ENCODE measurements at places on chromosomes 7 and 10.

DNA sequence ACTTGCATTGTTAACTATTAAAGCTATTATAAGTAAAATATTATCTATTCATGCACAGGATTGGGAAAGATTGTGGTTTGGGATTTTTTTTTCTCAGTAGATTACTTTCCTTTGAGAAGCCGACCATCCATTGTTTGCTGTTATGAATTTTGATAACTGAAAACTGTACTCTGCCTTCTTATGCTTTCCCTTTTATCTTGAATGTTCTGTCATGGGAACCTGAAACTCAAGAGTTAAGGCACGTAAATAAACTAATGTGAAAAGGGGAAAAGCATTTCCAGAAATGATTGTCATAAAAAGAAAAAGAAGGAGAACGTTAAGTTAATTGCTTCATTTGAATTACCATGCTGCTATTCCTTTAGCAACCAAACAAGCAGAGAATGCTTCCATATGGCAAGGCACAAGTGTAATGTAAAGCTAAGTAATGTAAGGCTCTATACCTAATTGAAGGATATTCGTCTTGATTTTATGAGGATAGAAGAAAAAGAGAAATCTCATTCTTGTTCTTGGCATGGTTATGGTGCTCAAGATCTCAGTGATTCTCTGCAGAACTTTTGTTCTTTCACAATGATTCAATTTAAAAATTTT lies 370.8 kb downstream of the AUTS2 start:
- DNase-seq = no peak

GRCh38 chr10:1257274-1257673 lies 201.1 kb downstream of the WDR37 start:
- DNase-seq = no peak

- no peak for DNase-seq
Observed at GRCh38 chr7:44980393-44981034, 1.7 kb upstream of the MYO1G start.

GRCh38 chr7:158027646-158028045 lies 560.0 kb downstream of the PTPRN2 start:
- no peak for DNase-seq

GRCh38 chr10:113957013-113957412 lies 86.7 kb upstream of the ADRB1 start:
- no peak for DNase-seq

GRCh38 chr10:98254234-98254974 lies 13.6 kb downstream of the LOXL4 start:
- DNase-seq = no peak

DNA sequence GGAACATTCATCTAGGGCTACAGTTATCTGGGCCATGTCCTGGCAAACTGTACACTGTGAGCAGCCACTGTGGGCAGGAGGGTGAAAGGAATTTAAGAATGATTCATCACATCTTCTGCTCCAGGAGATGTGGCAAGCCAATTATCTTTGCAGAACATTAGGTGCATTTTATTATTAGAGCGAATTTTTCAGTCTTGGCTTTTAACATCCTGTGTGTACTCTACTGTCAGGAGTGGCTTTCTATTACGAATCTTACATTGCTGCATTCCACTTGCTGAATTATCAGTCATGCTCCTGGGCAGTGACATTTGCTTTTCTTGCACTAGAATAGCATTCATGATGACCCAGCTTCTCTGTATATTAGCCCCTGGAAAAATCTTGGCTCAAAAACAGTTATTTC lies 109.2 kb upstream of the TARP start:
- no peak for DNase-seq

DNA sequence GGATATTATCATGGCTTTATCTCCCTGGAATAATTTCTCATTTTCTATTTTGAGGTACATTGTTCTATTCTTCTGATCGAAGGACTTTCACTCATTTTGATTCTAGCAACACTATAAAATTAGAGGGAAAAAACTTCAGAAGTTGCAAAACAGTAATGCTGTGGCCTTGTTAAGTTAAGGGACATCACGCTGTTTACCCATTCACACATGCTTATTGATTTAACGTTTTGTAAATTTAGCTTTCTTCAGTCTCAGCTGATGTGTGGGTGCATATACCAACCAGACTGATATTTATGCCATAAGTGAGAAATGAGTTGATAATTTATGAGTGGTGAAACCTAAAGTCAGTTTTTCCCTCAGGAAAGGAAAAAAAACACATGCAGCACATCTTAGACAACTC lies 63.5 kb upstream of the RELN start:
- DNase-seq = no peak

GRCh38 chr10:87842220-87842641 lies 21.1 kb downstream of the KLLN start:
- DNase-seq = no peak

- DNase-seq = no peak
Observed at GRCh38 chr7:41691286-41692190, 11.4 kb downstream of the INHBA start.

DNA sequence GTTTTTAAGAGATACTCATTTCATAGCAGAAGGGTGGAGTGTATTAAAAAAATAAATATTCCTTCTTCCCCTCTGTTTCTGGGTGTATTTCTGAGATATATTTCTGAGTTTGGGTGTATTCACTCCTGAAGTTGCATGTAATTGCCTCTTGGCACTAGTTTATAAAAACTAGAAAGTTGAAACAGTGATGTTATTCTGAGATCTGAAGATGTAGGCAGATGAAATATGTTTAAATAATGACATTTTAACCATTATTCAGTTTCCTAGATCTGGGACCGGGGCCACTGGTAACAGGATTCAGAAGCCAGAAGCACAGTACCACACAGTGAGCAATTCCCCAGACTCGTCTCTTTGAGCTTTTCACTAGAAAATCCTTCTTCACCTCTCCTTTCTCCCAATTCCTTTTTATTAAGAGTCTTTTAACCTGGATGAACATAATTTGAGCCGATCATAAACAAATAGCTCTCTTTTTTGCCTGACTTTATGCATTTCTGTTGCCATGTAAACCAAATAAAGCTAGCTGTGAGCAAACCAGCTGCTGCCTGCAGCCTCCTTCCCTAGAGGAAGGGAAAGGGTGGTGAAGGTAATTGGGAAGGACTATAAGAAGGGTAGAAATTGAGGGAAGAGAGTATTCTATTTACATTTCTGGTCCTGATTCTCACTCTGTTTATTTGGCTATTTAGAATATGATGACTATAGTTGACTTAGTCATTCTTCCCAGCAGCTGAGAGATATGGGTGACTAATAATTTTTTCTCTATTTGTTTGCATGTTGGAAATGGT lies 101.8 kb upstream of the STRIP2 start:
- DNase-seq = no peak

DNA sequence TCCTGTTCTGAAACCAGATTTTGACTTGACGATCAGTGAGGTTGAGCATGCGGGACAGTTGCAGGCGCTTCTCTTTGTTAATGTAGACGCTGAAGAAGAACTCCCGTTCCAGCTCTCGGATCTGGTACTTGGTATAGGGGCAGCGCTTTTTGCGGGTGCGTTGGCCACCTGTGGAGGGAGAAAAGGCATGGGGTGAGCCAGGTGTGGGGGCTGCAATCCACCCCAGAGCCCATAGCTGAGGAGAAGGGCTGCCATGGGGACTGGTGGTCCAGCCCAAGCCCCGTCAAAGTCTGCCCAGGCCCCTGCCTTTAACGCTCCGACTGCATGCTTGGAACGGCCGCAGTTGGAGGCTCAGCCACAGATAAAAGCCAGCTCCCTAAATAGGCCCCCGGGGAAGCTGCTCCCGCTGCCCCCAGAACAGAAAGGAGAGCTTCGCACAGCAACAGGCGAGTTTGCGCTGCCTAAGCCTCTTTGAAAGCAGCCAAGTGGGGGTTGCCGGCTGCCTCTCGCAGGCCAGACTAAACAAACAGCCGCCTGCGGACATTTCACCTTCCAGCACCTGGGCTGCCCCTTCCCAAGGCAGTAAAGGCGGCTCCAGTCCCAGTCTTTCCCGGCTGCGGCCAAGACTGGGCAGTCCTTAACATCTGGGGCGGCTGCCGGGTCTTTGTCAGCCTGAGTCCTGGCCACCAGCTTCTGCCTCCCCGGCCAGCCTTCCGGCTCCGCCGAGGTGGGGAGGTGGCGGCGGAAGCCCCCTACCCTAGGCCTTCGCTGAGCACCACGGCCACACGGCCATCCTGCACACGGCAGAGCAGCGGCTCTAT lies 2.0 kb downstream of the HOXA11 start:
- DNase-seq = no peak

DNA sequence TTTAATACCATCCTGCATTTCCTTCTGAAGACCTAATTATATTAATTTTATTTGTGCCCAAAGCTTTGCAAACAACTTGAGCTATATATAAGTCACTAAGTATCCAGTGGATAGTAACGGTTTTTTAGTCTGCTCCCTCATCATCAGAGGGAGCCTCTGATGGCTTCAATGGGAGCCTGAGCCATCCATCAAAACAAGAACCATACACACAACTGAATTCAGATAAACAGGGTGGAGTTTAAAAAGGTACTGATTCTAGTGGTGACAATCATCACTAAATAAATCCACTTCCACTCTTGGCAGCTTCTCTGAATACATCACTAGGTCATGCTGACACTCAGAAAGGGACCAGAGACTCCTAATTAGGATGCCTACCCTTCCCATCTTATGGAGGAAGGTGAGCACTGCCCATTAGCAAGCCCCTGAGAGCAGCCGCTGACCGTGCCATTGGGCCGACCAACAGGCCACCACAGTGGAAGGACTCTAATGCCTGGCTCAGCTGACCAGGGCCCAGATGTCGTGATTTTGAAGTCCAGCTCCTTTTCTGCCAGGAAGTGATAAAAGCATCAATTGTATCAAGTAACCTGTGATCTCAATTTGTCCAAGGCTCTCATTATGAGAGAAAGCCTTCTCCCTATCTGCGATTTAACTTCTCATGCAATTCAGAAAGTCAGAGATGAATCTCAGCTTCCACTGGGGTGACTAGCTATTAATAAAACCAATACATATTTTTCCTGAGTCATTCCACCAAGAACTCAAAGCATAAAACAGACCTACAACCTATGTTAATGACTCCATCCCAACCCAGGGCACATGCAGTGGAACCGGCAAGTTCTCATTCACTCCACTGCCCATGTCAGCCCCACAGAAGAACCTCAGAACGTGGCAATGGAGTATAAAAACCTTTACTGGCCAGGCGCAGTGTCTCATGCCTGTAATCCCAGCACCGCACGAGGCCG lies 13.1 kb downstream of the VOPP1 start:
- no peak for DNase-seq

DNA sequence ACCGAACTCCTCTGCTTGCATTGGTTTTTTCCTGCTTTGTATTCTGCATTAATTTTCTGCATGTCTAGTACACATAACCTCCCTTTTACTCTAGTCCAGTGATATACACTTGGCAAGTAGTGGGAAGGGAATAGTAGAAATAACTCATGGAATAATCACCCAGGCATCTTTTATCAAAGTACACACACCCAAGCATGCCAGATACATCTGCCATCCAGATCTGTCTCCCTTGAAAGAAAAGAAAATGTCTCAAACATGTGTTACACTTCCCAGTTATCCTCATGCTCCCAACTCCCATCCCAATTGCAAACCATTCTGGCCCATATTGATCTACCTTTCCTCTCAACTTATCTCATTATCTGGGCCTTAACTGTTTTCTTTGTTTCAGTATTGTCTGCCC lies 79.0 kb downstream of the PHYHIPL start:
- DNase-seq = no peak

- no peak for DNase-seq
Observed at GRCh38 chr10:77186936-77187335, 450.7 kb downstream of the KCNMA1 start.

- no peak for DNase-seq
Observed at GRCh38 chr7:8594115-8594514, 160.7 kb downstream of the NXPH1 start.

- DNase-seq = no peak
Observed at GRCh38 chr10:24958721-24959381, 6.4 kb upstream of the PRTFDC1 start.

GRCh38 chr10:87642988-87643387 lies 16.7 kb upstream of the PAPSS2 start:
- DNase-seq = no peak

- DNase-seq = no peak
Observed at GRCh38 chr10:49600781-49601400, 9.2 kb upstream of the SLC18A3 start.

DNA sequence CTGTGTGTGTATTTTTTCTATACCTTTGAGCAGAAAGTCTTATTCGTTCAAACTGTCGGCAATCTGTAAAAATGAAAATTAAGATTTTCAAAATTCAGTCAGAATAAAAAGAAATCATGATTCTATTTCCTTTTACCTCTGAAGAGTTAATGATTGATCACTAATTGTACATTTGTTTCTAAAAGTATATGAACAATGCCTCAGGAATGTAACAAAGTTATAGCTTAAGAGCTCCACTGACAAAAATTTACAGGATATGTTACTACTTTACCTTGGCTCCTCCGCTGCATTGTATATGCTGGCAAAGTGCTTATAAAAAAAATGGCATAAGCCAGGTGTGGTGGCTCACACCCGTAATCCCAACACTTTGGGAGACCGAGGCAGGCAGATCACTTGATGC lies 225.7 kb downstream of the VTI1A start:
- DNase-seq = no peak

GRCh38 chr7:43764039-43764761 lies 5.7 kb downstream of the BLVRA start:
- DNase-seq = peak; percentile 47

- no peak for DNase-seq
Observed at GRCh38 chr10:29802171-29802570, 167.4 kb upstream of the SVIL start.

- DNase-seq = no peak
Observed at GRCh38 chr10:114857922-114858629, 36.5 kb downstream of the FHIP2A start.

DNA sequence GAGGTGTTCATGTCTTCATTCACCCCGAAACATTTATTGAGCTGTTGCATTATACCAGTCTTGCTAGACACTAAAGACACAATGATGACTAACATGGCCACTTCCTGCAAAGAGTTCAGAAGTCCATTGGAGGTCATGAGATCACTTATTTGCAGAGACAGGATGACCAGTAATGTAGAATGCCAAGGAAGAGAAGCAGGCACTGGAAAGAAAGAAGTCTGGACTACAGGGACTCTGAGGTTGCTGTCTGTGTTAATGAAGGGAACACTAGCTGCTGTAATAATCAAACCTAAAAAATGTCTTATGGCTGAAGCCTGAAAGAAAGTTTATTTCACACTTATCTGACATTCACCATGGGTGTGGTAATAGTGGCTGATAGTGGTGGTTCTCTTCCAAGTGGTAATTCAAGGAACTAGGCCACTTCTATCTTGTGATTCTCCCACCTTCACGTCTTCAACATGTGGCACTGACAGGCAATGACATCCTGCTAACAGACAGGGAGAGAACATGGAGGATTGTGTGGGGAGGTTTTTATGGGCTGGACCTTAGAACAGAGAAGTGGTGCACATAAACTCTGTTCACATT lies 89.2 kb upstream of the MKLN1 start:
- no peak for DNase-seq

DNA sequence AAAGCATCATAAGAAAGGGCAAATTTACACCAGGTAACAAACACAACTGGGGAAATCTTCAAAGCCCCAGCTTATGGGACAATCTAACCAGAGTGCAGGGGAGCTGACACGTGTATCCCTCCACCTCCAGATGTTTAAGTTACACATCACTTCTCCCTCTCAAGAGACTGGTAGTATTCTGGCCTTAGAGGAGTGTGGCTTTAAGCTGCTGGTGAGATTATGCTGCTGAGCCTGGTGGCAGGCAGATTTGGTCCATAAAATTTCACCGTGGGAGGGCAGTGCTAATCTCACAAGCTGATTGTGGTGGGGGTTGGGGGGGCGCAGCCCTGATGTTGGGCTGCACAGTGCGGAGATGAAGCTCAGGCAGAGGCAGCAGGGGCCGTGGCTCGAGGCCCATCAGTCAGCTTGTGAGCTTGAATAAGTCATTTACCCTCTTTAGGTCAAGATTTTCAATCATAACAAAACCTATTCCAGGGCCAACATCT lies 431.0 kb upstream of the GALNT17 start:
- DNase-seq = no peak

GRCh38 chr7:27946351-27946750 lies 206.4 kb downstream of the TAX1BP1 start:
- no peak for DNase-seq

Measured in ovary (tissue), 10 donors.